Posterior cingulate gyrus (tissue), 11 donors: ENCODE measurements at places on chromosomes 12 and 14.

GRCh38 chr12:46664761-46665287 lies 161.0 kb downstream of the SLC38A4 start:
- no peak for DNase-seq

DNA sequence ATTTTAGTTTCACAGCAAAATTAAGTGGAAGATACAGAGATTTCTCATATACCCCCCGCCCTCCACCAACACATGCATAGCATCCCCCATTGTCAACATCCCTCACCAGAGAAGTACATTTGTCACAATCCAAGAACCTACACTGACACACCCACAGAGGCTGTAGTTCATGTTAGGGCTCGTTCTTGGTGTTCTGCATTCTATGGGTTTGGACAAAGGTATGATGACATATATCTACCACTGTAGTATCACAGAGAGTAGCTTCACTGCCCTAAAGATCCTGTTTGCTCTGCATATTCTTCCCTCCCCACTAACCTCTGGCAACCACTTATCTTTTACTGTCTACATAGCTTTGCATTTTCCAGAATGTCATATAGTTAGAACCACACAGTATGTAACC lies 444.6 kb upstream of the DCN start:
- DNase-seq, result no peak

DNA sequence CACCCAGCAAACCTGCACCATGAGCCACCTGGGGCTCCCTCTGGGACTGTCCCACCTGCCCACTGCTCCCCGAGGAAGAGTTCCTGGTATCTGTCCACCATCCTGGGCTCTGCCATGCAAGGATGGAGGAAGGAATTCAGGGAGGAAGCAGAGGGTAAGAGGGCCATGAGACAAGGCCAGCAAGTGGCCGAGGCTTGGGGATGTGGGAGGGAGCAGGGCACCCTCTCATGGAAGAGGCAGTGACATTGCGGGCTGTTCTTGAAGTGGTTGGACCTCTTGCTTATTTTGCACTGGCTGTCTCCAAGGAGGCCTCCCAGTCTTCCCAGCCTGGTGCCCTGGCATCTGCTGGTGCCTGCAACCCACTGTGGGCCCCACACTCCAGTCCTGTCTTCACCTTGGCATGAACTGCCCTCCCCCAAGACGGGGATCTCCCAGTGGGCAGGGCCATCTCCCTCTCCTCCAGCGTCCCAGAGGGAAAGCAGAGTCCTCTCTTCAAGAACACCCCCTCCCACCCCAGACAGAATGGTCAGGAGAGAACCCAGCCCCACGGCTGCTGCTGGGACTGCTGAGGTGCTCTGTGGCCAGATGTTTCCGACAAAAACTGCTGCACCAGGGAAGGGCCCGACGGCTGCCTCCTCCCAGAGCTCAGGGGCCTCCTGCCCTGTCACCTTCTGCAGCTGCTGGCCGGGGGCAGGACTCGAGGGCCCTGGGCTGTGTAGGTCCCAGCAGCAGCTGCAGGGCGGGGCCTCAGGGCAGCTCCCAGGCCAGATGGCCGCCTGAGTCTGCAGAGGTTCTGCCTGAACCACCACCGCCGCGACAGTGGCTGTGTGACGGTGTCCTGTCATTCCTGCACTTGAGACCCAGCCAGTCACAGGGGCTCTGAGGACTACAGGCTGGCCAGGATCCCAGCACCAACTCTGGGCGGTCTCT lies 1.8 kb upstream of the AKT1 start:
- DNase-seq, result no peak

DNA sequence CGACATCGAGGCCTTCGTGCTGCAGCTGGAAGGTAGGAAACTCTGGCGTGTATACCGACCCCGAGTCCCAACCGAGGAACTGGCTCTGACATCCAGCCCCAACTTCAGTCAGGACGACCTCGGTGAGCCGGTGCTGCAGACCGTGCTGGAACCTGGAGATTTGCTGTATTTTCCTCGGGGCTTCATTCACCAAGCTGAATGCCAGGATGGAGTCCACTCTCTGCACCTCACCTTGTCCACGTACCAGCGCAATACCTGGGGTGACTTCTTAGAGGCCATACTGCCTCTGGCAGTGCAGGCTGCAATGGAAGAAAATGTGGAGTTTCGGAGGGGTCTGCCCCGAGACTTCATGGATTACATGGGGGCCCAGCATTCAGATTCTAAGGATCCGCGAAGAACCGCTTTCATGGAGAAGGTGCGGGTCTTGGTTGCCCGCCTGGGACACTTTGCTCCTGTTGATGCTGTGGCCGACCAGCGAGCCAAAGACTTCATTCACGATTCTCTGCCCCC lies 1.4 kb downstream of the RIOX1 start:
- no peak for DNase-seq

DNA sequence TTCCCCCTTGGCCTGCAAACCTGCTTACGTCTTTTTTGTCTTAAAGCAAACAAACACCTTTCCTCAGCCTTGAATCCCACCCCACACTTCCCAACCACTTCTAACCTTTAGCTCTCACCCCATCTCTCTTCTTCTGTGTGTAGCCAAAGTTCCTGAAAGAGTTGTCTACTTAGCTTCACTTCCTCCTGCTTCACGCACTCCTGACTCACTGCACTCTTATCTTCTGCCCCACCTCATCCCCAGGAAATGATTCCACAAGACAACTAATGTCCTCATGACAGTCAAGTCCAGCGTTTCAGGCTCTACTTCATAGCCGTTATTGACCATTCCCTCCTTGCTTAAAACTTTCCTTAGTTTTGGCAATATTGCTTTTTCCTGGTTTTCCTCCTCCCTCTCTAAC lies 22.4 kb downstream of the EIF2B2 start:
- DNase-seq, result no peak

DNA sequence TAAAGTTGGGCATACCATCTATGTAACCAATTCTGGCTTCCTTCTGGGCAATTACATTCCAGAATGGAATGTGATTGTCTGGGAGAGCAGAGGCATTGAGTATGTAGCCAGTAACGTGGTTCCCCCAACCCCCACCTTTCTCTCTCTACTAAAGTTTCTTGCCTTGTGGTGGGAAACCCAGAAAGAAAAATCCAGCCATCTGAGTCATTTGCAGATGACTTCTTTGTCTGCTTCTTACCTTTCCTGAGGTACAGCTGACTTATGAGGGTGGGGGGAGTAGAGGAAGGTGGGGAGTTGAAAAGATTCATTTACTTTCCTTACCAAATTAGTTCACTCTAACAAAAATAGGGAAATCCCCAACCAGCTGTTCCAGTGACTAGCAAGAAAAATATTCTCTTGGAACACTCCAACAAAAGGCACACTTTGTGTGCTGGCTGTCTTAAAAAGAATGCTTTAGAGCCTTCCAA lies 112.1 kb upstream of the FRMD6 start:
- no peak for DNase-seq

GRCh38 chr12:43762596-43762995 lies 3.8 kb downstream of the IRAK4 start:
- no peak for DNase-seq

DNA sequence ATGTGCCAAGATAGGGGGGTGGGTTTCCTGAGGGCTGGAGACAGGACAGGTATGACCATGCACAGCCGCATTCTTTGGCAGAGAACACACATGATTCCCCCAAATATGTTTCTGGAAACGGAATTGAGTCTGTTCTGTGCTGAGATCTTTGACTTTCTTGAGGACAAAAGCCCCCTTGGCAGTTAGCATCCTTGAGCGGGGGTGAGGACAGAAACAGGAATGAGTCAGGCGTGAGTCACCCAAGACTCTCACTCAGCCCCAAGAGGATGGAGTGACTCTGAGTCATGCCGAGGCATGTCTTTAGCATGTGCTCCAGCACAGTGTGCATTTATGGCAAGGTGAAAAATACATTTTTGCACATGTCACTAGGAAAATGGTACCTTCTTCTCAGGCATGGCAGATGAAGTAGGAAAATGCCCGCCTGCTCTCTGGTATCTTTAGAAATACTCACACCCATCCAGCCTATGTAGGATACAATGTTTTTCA lies 52.1 kb downstream of the DAD1 start:
- peak; percentile 37 for DNase-seq

DNA sequence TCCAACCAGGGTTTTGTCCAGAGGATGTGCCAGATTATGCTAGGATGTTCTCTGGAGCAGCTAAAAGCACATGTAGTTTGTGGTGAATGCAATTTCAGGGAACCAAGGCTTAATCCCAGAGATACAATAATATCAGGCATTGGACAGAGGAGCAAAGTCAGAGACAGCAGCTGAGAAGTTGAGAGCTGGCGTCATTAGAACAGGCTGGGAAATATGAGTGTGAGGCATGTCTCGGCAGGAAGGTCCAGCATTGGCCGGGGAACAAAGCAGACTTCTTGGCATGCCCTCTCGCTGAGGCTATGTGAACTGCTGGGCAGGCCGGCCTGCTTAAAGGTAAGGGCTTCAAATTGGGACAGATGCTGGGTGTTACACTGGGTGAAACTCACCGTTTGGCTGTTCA lies 125.4 kb downstream of the CAND1 start:
- no peak for DNase-seq

GRCh38 chr12:109302358-109302757 lies 6.7 kb downstream of the FOXN4 start:
- no peak for DNase-seq

DNA sequence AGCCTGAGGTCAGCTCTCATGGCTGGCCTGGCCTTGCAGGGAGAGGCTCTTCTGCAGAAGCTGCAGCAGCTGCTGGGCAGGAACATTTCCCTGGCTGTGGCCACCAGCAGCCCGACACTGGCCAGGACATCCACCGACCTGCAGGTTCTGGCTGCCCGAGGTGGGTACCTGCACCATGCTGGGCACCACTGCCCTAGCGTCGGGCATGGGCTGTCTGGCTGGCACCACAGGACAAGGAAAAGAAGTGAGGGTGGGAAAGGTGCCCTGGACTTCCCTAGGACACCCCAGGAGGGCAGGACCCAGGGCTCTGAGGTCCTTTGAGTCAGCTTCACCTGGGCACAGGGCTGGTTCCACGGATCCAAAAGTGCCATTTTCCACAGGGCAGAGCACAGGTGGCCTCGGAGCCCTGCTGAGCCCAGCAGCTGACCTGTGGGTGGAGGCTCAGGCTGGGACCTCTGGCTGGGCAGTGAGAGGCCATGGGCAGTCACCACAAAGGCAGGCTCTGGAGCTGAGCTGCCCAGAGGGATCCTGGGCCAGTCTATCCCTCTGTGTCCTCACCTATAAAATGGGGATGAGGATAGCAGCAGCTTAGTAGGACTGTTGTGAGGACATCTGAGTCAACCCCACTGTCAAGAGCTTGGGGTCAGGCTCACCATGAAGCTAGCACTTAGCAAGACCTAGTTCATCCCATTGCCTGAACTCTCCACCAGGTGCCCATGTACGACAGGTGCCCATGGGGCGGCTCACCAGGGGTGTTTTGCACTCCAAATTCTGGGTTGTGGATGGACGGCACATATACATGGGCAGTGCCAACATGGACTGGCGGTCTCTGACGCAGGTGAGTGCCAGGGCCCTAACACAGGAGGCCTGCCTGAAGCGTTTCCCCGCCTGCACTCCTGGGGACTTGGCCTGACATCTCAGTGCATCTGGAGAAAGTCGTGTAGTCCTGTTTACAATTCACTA lies 4.9 kb downstream of the PLD4 start:
- no peak for DNase-seq

GRCh38 chr12:22610131-22610530 lies 14.8 kb upstream of the ETNK1 start:
- DNase-seq, result no peak

DNA sequence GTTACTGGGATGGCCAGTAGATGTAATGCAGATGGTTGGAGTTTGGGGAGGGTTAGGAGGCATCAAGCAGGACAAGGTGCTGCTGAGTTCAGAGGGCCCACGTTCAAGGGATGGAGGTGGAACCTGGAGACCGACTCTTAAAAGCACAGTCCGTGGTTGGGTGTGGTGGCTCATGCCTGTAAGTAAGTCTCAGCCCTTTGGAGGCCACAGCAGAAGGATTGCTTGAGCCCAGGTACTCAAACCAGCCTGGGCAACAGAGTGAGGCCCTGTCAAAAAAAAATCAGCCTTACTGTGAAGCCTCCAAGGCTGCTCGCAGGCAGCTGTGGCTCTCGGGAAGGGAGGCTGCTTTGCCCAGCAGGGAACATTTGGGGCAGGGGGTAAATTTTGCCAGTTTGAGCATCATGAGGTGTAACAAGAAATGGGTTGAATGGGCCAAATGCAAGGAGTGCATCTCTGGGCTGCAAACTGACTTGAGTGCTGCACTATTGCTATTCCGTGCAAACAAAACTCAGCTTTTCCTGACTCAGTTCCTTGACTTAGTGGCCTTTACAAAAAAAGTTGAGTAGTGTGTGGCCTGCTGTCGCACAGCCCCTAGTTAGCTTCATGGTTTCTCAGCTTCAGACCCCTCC lies 55.0 kb downstream of the ANAPC7 start:
- no peak for DNase-seq

DNA sequence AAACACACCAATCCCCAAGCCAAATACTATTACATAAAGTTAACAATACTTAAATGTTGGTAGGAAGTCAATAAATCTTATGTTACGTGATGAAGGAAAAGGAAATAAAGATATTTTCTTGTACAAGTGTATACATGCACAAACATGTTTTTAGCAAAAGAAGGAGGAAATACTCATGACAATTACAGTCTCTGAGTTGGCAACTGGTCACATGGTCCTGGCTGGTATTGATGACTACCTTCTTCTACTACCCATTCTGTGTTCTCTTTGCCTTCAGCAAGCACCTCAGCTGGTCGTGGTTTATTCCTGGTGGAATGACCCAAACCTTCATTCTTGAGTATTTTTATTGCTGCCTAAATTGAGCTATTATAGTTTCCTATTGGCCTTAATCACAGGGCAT lies 84.8 kb downstream of the PLBD1 start:
- DNase-seq, result no peak

GRCh38 chr14:93759719-93760307 lies 28.5 kb downstream of the PRIMA1 start:
- DNase-seq, result peak; percentile 40

DNA sequence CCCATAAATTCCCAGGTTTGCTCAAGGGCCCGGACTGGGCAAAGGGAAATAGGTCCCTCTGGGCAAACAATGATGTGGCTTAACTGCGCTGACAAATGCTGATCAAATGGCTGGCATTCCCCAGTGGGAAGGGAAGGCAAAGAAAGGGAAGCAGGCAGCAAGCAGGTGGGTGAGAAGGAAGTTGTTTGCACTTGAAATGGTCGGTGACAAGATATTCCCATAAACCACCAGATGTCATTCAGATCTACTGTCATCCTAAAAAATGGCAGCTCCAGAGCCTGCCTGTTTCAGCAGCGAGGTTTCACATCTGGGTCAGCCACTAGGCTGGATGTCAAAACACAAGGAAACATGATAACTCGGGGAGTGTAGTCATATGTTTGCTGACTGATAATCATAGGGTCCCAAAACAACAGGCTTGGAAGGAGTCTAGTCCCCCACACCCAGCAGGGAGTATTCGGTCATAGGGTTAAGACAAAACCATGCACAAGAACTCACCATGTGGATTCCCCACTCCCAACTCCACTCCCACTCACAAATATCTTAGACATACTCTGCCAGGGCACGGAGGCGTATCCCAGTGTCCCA lies 37.9 kb upstream of the MDM1 start:
- DNase-seq, result no peak

GRCh38 chr12:53824001-53824712 lies 72.4 kb upstream of the CISTR start:
- no peak for DNase-seq

DNA sequence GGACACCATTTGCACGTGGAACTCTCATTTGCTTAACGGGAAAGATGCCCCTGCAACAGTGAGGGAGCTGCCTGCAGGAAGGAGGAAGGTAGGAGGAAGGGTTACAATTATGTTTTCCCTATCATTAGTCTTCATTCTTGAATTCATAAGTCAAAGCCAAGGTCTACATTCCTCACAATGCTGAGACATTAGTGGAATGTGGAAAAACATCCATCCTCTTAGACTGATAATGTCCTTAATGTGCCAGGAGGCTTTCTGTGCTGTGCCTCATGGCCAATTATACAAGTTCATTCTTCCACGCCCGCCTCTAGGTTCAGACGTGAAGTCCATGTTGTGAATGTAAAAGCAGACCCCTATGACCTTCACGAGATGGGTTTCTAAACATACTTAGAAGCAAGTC lies 1212.4 kb upstream of the TMEM132C start:
- DNase-seq, result no peak
